Stimulated activated CD8-positive, alpha-beta memory T cell treated with anti-CD3 and anti-CD28 coated beads, Interleukin-4, amount 100 ng/mL, for 4 hours (primary cell): ENCODE measurements at places on chromosomes 7 and 10.

- no peak for DNase-seq
These were observed 311.2 kb downstream of the RNLS start for GRCh38 chr10:88271761-88272543.

- DNase-seq = no peak
These were observed 335.7 kb downstream of the PHTF2 start for GRCh38 chr7:78134256-78134655.

DNA sequence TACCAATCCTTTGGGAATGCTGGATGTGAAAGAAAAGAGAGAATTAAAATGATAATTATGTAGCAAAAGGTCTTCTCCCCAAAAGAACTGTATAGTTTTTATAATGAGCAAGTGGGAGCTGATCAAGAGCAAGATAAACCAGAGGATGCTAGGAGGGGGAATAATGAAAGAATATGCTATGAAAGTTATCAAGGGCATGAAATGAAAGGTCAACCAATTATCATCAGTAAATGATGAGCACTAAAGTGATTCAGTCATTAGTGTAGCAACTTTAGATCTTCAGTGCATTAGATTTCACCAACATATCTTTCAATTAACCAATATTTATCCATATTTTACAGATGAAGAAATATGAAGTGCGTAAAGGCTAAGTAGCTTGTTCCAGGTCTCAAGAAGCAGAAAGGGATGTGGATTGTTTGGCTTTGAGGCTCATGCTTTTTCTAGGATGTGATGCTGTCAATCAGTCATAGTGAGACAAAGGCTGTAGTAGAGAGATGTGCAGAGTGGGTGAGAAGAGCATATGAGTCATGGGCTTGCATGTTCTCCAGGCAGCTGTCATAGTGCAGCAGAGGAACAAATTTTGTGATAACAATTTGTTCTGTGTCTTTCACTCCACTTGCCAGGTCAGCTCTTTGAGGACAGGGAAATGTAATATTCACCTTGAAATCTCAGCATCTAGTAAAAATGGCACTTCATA lies 5.7 kb upstream of the OR2F2 start:
- DNase-seq = no peak

- no peak for DNase-seq
These were observed 374.9 kb upstream of the SEMA3D start for GRCh38 chr7:85561706-85562105.

GRCh38 chr7:124635416-124635815 lies 130.2 kb downstream of the GPR37 start:
- no peak for DNase-seq

DNA sequence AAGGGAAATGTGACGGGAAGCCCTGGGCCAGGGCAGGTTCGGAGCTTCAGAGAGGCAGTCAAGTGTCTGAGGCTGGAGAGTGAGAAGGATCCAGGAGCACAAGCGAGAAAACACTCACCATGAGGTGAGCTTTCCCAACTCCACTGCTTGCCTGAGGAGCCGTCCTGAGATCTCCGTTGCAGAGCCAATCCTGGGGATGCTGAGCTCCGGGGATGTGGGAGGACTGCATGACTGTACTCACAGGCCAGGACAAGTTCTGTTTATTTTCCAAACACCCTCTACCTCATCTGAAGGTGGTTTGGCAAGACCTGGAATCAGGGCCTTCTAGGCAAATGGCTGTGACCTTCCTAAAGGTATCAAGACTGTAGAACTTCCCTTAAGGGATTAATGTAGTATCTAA lies 38.7 kb downstream of the GLI3 start:
- DNase-seq = no peak

GRCh38 chr10:4485636-4486035 lies 340.4 kb upstream of the AKR1E2 start:
- DNase-seq = no peak

- no peak for DNase-seq
These were observed 5.4 kb downstream of the CACNB2 start for GRCh38 chr10:18145652-18146051.

- no peak for DNase-seq
These were observed 62.4 kb downstream of the COA1 start for GRCh38 chr7:43666938-43667337.

DNA sequence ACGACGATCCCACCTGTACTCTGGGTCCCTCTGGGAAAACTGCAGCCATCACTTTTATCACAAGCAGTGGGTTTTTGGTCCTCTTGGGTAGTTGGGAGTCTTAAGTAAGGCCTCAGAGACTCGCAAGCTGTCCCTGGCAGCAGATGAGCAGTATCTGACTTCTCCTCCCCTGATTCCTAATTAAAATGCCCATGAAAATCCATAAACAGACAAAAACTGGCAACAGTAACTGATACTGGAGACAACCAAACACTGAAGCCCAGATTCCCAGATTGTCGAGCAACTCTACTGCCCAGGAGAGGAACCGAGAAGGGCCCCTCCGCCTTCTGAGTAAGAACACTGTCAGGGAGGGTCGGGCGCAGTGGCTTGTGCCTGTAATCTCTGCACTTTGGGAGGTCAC lies 333.8 kb downstream of the CALN1 start:
- DNase-seq = no peak

- no peak for DNase-seq
These were observed 3.6 kb downstream of the WDR86 start for GRCh38 chr7:151406051-151406875.

DNA sequence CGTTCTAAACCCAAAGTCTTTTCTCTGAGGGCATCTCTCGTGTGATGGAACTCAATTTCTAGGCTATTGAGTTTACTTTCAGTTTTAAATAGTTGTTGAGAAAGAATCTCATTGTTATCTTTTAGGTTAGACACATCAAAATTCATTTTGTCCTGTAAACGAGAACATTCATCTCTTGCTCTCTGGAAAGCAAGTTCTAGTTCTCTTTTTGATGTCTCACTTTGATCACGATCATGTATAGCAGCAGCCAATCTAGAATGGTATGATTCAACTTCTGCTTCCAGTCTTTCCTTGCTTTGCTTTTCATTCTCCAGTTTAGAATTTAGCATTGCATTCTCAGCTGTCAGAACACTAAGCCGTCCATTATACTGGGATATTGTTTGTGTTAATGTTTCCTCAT lies 65.1 kb downstream of the ANKRD26 start:
- DNase-seq = no peak

- DNase-seq = no peak
These were observed 18.0 kb upstream of the FGFR2 start for GRCh38 chr10:121616291-121616690.

- DNase-seq = no peak
These were observed 58.4 kb upstream of the MACROH2A2 start for GRCh38 chr10:69994262-69994661.

GRCh38 chr10:37728830-37729229 lies 128.6 kb downstream of the ZNF248 start:
- no peak for DNase-seq

DNA sequence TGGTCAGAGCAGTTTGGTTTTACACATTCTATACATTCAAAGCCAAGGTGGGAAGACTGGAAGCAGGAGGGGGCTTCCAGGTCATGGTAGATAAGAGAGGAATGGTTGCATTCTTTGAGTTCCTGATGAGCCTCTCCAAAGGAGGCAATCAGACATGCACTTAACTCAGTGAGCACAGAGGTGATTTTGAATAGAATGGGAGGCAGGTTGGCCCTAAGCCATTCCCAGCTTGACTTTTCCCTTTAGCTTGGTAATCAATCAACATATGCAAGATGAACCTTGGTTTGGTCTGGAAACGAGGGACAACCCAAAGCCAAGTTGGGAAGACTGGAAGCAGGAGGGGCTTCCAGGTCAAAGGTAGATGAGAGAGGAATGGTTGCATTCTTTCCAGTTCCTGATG lies 31.4 kb downstream of the TCERG1L start:
- no peak for DNase-seq

- DNase-seq = no peak
These were observed 208.4 kb upstream of the SVIL start for GRCh38 chr10:29843143-29843542.

GRCh38 chr10:88828310-88828709 lies 23.3 kb downstream of the ANKRD22 start:
- no peak for DNase-seq

DNA sequence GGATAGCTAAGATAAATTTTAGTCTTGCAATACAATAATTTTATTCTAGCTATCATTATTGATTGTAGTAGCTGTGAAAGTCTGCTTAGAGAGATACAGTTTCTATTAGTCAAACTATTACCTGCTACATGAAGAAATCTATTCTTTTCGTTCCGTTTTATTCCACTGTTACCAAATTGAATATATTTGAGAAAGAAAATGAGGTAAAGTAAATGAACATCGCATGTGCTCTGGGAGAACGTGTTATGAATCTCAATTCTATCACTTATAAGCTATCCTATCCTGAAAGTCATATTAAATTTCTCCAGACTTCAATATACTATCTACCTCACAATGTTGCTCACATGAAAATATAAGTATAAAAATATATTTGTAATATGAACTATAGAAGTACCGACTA lies 21.3 kb downstream of the GRM3 start:
- DNase-seq = no peak

DNA sequence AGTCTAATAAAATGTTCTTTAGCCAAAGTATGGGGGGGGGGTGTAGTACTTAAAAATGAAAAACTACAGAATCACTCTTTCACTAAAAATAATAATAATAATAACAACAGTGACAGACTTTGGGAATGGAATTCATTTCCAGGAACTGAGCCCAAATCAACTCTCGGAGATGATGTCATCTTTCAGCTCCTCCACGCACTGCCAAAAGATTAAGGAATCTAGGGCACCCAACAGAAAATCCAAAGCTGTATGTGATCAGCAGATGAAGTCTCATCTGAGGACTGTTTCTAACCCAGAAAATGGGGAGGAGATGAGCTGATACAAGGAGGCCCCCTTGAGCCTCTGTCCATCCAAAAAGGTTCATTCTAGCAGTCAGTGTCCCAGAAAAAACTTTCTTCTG lies 54.5 kb downstream of the GRB10 start:
- no peak for DNase-seq

DNA sequence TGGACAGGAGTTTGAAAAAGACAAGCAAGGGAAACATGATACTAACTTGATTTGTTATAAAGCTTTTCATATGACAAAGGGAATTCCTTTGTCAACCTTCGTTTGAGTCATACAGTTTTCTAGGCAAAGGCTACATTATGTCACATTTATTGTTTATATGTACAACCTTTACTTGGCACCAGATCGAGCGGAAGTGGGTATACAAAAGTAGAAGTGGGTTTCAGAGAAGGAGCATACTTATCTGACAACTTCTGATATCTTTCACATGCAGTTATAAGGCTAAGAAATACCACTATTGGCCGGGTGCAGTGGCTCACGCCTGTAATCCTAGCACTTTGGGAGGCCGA lies 11.0 kb downstream of the STMP1 start:
- DNase-seq = no peak

- no peak for DNase-seq
These were observed 194.9 kb upstream of the ETV1 start for GRCh38 chr7:14184292-14184864.

DNA sequence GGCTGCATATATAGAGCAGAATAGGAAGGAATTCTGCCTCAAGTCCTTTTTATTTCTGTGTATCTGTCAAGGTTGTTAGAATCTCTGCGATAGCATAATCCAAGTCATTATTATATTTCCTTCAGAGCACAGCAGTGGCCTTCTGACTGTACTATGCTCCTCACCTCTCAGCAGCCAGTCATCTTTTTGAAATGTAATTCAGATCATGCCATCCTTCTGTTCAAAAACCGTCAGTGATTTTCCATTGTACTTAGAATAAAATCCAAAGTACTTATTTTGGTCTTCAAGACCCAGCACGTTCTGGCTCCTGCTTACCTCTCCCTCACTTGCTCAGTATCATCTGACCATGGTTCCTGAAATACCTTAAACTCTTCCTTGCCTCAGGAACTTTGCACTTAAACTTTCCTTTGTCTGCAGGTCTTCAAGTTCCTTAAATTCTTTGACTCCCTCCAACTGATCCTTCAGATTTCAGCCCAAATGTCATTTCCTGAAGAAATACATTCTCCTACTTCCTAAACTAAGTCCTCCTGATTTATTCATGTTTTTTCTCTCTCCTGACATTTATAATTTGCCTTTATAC lies 112.4 kb downstream of the ST7 start:
- DNase-seq = no peak

GRCh38 chr7:55127135-55127551 lies 108.3 kb downstream of the EGFR start:
- no peak for DNase-seq

- no peak for DNase-seq
These were observed 154.2 kb downstream of the EGFR start for GRCh38 chr7:55172881-55173609.

- no peak for DNase-seq
These were observed 89.6 kb downstream of the CABCOCO1 start for GRCh38 chr10:61752111-61753011.

DNA sequence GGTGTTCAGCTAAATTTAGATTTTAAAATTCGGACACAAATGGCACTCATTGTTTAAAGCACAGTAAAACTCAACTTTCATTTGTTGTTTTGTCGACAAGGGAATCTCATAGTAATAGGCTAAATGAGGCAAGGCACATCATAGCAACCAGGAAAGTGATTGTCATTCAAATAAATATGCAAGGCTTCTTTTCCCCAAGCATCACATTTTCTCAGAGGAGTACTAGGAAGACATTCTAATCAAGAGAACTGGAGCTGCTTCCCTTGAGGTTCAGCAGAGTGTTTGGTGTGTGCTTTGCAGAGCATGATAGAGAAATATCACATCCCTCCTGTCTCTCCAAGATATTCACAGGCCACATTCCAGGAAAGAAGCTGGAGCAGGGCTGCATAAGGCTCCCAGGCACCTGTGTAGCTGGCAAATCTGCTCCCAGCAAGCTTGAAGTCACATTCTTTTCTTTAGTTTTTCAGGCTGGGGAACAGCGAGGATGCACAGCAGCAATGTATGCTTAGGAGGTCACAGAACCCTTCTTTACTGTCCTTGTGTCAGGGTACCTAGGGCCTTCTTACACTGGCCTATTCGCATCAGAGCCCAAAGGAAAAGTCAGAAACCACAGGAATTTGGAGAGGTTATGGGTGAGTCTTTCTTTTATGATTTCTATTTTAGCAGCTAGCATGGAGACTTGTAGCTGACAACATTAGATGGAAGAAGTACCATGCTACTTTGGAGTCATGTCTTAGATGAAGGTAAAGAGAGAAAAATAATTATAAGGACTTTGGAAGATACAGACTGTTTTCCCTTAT lies 95.9 kb upstream of the HDAC9 start:
- DNase-seq = no peak
